ENCODE measurements at places on chromosomes 6 and 20.

DNA sequence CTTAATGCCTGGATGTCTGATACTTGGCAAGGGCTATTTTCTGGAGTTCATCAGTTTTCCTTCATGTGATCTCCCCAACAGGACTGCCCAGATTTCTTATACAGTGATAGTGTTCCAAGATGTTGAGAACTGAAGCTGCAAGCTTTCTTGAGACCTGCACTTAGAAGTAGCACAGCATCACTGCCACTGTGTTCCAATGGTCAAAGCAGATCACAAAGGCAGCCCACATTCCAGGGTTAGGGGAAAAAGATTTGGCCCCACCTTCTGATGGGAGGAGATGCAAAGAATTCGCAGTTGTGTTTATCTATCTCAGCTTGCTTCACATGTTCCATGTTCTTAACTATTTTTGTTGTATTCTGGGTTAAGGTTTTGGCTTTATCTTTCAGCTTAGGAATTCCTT is 78.2 kb downstream of the GPX5 start:
- no peak for DNase-seq

GRCh38 chr6:25327432-25327831 is 48.3 kb downstream of the CARMIL1 start:
- DNase-seq: peak; percentile 75

- no peak for DNase-seq
Measured at GRCh38 chr6:9507136-9507895, 907.6 kb downstream of the TFAP2A start.

DNA sequence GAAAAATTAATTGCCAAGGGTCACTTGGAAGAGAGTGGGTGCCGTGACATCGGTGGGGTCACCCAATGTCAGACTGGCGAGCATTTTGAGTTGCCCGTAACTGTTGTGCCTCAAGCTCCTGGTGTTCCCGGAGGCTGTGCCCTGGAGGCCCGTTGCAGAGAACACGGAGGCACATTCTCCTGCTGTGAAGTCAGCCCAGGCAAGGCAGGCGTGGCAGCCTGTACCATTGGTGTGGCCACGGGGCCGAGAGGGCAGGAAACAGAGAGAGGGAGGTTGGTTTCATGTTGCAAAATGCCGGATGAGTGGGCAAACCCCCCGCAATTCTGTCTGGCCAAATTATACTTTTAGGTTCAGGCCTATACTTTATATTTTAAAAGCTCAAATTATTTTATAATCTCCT is 81.2 kb downstream of the THBS2 start:
- DNase-seq: no peak

- DNase-seq: no peak
Measured at GRCh38 chr20:45467172-45467571, 2.4 kb upstream of the WFDC2 start.

DNA sequence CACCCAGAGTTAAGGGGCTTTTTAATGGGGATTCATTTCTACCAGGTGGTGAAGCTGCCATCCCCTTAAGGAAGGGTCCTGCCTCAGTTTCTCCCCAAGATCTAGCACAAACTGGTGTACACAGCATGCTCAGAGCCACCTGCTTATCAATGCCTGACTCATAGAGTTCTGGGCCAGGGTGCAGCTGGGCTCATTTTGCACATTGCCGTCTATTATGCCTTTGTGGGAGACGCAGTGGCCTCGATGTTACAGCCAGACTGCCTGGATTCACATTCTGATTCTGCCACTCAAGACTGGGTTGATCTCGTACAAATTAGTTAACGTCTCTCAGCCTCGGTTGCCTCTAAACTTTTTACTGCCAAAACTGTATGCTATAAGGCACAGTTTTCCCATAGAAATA is 365.7 kb downstream of the ZFAND3 start:
- no peak for DNase-seq

DNA sequence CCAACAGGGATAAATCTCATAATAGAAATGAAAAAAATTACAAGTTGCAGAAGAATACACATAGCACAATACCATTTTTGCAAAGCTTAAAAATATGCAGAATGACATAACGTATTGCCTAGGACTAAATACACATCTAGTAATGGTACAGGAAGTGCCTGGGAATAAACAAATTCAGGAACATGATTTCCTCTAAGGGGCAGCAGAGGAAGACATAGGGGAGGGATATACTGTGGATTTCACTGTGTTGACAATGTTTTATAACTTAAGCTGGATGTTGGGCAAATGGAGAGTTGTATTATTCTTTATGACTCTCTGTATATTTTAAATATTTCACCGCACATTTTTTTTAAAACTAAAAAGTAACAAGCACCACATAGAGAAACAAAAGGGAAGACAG is 5.6 kb upstream of the GLO1 start:
- no peak for DNase-seq

GRCh38 chr6:82567621-82568020 is 204.0 kb downstream of the TPBG start:
- DNase-seq: peak; percentile 32

- no peak for DNase-seq
Measured at GRCh38 chr6:55868771-55869479, 6.5 kb downstream of the BMP5 start.

- no peak for DNase-seq
Measured at GRCh38 chr6:167034056-167034455, 34.9 kb downstream of the CEP43 start.

GRCh38 chr6:42879372-42880239 is at the start of gene RPL7L1:
RPL7L1 (plus strand) TSS chr6:42879616; CDS start chr6:42879911, 295 bp downstream.
- peak; percentile 94 for DNase-seq
